Central memory CD8-positive, alpha-beta T cell (primary cell): ENCODE measurements at places on chromosomes 11 and 22.

GRCh38 chr11:77038029-77038824 is 4.0 kb downstream of the B3GNT6 start:
- DNase-seq, result no peak

DNA sequence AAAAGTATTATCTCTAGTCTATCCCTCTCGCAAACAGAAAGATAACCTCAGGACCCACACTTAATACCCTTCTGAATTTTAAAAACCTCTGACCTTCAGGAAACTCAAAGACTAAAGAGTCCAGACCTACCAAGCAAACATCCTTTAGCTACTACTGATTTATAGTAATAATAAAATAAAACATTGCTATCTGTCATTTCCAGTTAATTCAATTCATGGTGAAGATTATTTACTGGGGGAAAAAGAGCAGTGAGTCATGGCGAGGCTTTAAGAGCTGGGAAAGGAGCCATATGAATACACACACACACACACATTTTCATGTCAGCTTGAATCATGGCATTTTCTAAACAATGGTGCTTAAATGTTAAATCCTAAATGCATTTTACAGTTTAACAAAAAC is 87.1 kb downstream of the FAM76B start:
- no peak for DNase-seq

- DNase-seq, result no peak
Observed at GRCh38 chr22:50274311-50274710, 4.1 kb upstream of the MAPK11 start.

- no peak for DNase-seq
Observed at GRCh38 chr11:95512177-95512576, 277.4 kb downstream of the FAM76B start.

- no peak for DNase-seq
Observed at GRCh38 chr11:69449320-69450063, 32.0 kb upstream of the LINC01488 start.

DNA sequence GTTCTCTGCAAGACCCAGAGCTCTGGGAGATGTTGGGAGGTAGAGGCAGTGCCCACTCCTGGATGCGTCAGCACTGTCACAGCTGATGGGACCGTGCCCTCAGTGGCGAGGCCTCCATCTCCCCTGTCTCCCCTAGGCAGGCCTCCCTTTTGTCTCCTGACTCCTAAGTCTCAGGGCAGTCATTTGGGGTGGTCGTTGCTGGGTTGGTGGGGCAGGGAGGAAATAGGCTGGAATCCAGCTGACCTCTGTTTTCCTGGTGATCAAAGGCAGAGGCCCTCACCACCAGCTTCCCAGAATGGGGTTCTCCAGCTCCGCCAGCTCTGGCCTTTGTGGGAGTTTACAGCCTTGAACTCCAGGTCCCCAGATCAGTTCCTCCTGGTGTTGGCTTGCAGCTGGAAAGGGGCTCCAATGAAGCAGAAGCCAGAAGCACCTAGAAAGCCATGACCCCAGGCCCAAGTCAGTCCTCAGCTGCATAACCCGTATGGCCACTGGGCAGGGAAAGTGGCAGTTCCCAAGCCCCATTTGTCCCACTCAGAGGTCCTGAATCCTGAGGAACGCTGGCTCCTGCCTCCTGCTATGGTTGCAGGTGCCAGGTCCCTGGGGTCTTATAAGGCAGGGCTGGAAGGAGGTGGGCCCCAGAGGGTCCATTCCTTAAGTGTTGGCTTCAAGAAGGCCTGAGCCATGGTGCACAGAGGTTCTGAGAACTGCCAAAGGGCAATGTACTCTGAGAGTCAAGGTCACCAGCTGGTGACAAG is 7.3 kb upstream of the FXYD2 start:
- DNase-seq, result no peak

GRCh38 chr22:23816156-23816976 is 22.4 kb downstream of the DERL3 start:
- DNase-seq, result no peak

- DNase-seq, result no peak
Observed at GRCh38 chr11:13776134-13776815, 107.8 kb downstream of the FAR1 start.

- DNase-seq, result no peak
Observed at GRCh38 chr22:21587803-21588611, 20.5 kb downstream of the UBE2L3 start.

DNA sequence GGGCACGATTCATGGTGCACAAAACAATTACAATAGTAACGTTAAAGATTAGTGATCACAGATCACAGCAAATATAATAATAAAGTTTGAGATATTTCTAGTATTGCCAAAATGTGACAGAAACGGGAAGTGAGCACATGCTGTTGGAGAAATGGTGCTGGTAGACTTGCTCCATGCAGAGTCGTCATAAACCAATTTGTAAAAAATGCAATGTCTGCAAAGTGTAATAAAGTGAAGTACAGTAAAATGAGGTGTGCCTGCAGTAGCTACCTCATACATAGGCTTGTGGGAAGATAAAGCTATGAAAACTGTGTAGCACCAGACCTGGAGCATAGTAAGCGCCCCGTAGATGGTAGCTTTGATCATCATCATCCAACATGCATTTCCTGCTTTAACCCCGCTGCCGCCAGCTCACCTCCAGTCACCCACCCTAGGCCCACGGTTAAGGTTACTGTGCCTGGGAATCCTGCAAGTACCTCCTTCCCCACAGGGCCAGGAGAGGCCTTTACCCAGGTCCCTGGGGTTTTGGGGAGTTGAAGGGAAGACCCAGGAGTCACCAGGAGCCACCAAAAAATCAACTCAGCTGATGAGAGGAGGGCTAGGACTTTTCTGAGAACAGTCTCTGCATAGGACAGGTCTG is 59.2 kb downstream of the MYO7A start:
- no peak for DNase-seq

DNA sequence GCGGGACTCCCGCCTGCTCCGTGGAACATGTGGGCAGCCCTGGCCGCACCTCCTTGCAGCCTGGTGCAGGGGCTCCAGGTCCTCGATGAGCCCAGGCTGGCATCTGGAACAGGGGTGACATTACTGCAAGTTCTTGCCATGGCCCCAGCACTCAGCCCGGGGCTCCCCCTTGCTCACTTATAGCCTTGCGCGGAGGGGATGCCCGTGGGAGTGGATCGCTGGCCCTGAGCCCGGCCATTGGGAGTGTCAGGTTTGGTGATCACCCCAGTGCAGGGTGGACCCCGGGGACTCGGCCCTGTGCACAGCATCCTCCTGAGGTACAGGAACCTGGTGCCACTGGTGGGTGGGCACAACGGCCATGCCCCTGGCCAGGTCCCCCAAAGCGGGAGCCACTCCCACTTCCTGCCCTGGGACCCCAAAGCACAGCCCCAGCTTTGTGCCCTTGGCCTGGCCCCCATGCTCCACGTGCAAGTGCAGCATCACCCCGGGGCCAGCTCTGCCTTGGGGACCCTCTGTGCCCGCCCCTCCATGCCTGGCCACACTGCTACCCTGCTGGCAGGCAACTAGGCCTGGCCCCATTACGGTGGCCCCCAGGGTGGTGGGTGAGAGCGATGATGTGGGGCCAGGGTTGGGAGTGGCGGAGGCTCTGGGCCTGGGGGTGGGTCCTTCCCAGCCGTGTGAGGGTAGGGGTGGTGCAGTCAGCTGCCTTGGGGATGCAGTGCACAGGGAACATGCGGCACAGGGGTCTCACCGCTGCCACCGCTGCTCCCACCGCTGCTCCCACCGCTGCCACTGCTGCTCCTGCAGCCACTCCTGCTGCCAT is 439.8 kb downstream of the TBC1D22A start:
- DNase-seq, result peak; percentile 11

DNA sequence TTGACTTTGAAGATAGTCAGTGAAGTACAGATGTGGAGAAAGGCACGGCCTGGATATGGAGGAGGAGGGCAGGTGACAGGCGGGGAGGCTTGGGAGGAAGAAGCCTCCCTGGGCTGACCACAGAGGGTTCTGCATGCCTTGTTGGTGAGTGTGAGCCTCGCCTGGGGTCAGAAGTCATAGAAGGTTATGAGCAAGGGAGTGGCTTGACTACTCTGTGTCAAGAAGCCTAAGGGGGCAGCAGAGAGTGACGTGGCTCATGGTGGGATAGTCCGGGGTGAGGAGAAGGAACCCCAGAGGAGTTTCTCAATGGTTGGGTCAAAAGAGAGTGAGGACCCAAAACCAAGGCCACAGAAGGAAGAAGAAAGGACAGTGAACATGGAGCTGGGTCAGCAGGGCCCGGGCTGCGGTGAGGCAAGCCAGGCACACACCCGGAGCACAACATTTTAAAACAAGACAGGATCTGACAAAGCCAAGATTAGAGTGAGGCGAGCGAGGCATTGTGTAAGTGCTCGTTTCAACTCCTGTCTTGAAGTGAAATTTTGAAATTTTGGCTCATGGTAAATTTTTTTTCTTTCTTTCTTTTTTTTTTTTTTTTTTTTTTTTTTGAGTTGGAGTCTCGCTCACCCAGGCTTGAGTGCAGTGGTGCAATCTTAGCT is 31.9 kb downstream of the PDGFB start:
- DNase-seq, result no peak

DNA sequence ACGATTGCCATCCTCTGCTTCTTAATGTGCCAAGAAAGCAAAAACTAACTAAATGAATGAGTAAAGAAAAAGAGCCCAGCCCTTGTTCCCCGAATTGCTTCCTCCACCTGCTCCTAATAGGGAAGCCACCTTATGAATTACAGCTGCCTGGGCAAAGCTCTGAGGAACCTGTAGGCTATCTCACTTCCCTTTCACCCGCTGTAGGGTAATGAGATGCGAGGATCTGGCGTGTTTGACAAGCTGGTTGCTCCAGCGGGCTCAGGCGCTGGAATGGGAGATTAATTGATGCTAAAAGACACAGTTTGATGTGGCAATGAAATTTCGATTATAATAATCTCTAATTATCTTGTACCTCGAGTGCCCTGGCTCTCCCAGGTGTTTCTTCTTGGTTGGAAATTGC is 256.4 kb downstream of the NTM start:
- DNase-seq, result no peak

DNA sequence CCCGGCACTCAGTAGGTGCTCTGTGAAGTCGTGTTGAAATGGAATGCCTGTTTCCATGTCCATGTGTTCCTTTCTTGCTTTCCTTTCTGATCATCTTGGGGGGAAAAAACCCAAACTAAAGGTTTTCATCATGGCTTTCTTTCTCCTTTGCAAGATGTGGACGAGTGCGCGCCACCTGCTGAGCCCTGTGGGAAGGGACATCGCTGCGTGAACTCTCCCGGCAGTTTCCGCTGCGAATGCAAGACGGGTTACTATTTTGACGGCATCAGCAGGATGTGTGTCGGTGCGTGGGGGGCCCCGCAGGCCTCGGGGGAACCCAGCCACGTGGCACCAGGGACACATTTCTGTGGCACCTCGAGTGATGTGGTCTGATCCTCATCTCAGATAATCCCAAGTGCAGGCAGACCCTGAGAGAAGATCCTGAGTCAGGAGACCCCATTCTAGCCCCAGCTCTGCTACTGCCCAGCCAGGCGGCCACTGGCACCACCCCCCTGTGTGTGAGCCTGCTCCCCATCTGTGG is 39.4 kb downstream of the FBLN1 start:
- DNase-seq, result no peak

DNA sequence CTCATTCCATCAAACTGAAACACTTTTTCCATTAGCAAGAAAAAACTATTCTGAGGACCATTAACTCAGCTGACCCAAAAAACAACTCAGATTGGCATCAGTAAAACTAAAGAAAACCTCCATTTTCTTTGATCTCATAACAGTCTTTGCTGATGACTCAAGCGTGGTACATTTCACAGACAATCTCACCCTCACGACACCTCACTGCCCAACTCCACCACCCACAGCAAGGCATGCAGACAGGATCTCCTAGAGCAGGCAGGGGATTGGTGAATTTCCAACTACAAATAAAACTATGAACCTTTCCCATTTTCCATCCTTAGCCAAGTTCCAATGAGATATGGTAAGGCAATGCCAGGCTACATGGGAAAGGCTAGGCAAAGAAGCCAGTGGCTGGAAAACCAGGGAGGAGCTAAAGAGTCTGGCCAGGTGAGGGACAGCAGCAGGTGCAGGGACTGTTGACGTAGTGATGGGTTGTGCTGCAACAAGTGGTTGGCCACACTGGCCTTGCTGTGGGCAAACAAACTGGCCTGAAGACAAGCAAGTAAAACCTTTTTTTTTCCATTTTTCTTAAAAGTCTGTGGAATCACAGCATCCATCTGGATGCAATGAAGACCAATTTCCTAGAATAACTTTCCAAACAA is 97.2 kb downstream of the SERGEF start:
- DNase-seq, result no peak

DNA sequence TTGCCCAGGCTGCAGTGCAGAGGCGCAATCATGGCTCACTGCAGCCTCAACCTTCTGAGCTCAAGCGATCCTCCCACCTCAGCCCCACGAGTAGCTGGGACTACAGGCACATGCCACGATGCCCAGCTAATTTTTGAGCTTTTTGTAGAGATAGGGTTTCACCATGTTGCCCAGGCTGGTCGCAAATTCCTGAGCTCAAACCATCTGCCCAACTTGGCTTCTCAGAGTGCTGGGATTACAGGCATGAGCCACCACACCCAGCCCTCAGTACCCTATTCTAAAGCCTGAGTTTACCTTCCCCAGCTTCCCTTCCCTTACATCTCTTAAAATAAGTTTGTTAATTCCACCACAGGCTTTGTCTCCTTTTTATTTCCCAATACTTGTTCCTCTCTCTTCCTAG is 59.1 kb downstream of the AMBRA1 start:
- DNase-seq, result no peak

GRCh38 chr22:31588970-31589675 is 72.9 kb downstream of the PISD start:
- DNase-seq, result no peak

DNA sequence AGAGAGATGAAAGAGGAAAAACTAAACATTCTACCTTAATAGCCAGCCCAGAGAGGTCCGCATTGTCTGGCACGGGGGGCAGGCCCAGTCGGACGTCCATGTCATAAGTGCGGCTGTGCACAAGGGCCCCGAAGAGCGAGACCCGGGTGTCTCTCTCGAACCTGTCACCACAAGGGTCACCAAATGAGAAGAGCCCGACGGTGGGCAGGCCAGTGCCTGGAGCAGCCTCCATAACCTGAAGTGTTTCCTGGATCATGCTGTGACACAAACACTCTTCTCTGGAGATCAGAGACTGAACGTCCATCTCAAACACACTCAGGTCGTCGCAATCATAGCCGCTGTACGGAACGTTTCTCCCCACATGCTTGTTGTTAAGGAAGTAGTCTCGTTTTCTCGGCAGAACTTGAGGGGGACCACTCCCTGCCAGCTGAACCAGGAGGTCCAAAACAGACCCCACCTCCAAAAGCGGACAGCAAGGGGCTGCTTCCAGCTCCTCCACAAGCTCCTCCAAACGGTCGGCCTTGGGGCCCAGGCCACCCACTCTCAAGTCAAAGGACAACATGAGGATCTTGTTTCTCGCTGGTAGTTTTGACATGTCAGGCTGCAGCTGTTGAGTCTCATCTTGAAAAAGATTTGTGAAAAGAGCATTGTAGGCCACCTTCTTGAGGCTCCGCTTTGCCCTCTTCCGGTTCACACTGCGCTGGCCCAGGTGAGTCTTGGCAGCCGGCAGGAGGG is 971 bp downstream of the TUBGCP6 start:
- no peak for DNase-seq

DNA sequence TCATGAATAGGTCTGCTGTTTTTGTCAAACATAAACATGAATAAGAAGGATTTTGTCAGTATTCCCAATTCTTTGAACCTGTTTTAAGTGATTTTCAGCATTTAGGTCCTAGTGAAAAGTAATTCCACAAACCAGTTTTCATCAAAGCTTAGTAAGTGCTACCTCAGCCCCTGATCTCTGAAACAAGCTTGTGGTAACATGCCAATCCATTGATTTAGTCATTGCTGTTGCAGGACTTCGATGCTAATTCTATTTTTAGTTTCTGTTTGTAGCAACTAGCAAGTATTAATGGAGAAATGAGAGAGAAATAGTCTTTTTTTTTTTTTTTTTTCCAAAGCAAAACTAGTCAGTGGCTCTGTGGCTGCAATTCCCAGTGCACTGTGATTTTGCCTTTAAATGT is 91.4 kb downstream of the JRKL start:
- no peak for DNase-seq

GRCh38 chr11:24762076-24762475 is 265.2 kb downstream of the LUZP2 start:
- no peak for DNase-seq
